NCI-H187 treated with DMSO at 0.1 percent for 48 hours (cell line): ENCODE measurements at places on chromosomes 11 and 22.

GRCh38 chr11:41206388-41206787 lies 253.1 kb downstream of the LRRC4C start:
- no peak for DNase-seq

GRCh38 chr11:124297921-124298320 lies 15.8 kb downstream of the OR8D1 start:
- no peak for DNase-seq

DNA sequence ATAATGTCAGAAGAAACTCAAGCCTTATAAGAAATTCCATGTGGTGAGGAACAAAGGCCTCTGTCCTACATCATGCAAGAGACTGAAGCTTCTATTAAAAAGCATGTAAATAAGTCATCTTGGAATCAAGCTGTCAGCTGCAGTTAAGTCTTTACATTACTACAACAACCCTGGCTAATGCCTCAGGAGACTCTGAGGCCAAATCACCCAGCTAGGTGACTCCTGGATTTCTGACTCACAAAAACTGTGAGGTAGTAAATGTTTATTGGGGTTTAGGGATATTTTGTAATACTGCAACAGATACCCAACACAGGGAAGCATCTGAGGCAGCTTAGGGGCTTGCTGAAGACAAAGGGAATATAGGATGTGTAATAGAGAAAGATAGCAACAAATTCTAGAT lies 89.6 kb downstream of the C11orf87 start:
- DNase-seq: no peak

DNA sequence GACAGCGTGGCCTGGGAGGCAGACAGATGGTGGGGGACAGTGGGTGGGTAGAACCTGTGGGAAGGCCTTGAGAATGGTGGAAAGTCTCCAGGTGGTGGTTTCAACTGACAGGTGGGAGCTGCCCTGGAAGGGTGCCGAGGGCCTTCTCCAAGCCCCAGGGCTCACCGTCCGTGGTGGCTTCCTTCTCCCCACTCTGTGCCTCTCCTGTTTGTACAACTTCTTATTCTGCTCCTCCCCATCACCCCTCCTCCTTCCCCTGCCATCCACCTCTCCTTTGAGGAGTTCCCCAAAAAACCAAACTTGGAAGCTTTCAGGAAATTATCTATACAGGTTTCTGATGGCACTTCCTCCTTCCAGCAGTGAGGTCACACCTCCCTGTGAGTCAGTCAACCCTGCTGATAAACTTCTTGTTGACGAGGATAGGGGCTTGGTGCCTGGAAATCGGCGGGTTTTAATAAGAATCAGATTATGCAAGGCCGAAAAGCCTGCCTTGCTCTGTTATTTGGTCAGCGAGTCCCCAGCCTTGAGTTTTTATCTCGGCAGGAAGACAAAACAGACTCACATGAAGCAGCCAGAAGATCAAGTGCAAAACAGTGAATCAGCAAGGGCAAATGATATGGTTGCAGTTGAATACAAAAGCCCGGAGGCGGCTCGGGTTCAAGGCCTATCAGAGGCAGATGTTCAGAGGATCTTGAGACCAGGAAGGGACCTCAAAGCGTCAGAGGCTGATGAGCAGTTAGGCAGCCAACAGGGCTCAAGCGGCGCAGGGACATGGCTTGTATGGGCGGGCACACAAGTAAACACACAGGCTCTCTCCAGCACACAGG lies 9.5 kb upstream of the ST3GAL4 start:
- DNase-seq: no peak

- no peak for DNase-seq
Observed at GRCh38 chr11:115659061-115659963, 155.1 kb upstream of the CADM1 start.

DNA sequence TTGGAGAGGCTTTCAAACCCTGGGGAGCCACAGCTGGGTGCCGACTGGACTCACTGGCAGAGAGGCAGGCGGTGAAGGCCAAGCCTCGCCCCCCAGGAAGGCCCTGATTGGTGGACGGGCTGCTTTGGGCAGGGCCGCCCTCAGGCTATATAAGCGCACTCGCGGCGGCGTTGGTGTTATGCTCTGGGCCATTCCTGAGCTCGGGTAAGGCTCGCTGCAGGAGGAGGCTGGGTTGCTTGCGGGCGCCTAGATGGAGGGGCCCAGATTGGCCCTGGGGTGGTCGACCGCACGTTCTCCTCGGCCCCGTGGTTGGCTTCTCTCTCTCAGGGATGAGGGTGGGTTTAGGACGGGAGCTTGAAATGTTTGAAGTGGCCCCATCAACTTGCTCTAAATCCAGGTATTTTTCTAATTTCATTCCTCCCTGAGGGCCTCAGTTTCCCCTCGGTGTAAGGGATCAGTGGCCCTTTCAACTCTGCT lies at the start of gene SPDYC:
SPDYC (plus strand) TSS at position 176 of the 477 bp plus-strand sequence. CDS start 1,125 bp downstream, outside the sequence.
- DNase-seq: no peak

GRCh38 chr22:30444632-30445437 lies 19.3 kb downstream of the MTFP1 start:
- no peak for DNase-seq

- DNase-seq: no peak
Observed at GRCh38 chr22:50674606-50675552, 2.3 kb downstream of the SHANK3 start.

- no peak for DNase-seq
Observed at GRCh38 chr11:88979641-88980040, 86.1 kb downstream of the GRM5 start.

DNA sequence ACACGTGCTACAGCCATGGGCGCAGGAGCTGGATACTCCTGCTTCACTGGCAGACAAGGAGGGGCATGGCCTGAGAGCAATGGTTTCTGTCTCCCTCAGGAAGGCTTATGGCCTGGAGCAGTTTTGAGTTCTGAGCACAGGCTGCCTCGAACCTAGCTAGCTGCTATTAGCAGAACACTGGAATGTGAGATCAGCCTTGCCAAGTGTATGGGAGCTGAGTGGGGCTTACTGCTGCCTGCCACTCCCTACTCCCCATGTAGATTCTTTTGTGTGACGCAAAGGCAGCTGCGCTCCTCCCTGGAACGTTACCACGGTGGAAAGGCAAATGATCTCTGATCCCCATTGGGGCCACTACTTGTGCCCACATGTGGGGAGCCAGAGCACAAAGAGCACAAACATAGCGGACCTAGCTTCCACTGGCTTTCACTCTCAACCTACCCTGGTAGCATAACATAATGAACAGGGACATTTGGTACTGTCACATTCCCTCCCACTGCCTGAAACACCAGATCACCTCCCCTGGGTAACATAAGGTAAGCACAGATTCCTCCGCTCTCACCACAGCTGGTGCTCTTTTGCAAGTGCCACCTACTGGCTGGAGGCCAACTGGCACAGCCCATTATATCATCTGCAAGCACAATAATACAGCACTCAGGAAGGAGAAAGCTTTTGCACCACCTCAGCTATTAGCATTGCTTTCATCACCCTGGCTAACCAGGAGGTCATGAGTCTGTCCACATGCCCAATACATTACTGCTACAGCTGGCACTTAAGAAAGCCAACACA lies 84.6 kb upstream of the GUCY1A2 start:
- no peak for DNase-seq

DNA sequence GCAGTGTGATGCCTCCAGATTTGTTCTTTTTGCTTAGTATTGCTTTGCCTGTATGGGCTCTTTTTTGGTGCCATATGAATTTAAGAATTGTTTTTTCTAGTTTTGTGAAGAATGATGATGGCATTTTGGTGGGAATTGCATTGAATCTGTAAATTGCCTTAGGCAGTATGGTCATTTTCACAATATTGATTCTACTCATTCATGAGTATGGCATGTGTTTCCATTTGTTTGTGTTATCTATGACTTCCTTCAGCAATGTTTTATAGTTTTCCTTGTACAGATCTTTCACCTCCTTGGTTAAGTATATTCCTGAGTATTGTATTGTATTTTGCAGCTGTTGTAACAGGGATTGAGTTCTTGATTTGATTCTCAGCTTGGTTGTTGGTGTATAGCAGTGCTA lies 18.3 kb upstream of the ZBED5 start:
- no peak for DNase-seq

- DNase-seq: no peak
Observed at GRCh38 chr11:35163702-35164496, 24.9 kb downstream of the CD44 start.

- DNase-seq: no peak
Observed at GRCh38 chr11:24497831-24498230, 978 bp downstream of the LUZP2 start.
